Neuronal stem cell (in vitro differentiated cells): ENCODE measurements at places on chromosomes 16 and 17.

DNA sequence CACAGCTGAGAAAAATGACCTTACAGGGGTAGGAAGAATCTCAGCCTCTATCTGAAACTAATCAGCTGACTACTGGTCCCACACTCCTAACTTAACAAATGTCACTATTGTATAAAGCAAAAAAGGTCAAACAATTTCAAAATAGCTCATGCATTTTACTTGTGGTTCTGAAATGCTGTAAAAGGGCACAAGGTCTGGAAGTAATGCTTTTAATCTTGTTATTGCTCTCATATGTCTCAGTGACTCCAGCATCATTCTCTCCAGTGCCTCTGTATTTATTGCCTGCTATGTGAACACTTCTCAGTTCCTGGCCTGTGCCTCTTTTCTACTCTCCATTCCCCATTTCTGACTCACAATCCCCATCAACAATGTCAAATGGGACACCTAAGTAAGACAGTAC, 937.7 kb downstream of the CDH11 start:
- no peak overlapping the region for H3K27ac ChIP-seq
- H3K36me3 ChIP-seq: no peaks in the 10 kb centered on the region
- no peaks in the 10 kb centered on the region for H3K4me1 ChIP-seq
- H3K4me3 ChIP-seq: no peak overlapping the region
- DNase-seq: no peak
- no peaks in the 10 kb centered on the region for H3K27me3 ChIP-seq

DNA sequence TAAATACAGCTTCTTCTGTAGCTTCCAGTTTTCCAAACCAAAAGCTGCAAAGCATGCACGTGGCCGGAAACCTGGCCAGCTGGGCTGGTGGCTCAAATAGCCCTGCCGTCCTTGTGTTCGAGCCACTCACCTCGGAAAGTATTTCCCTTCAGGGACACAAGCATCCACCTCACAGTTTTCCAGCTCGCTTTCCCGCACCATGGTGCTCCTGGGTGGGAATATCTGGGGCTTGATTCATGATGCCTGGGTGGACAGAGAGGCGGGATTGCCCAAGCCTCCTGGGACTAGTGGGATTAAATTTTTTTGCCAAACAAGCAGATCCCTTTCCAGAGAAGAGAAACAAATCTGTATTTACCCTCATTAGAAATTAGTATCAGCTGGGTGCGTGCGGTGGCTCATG, 7.1 kb upstream of the MVD start:
- peaks cover 2% of the 10 kb centered on the region for H3K4me1 ChIP-seq
- peaks cover 2% of the 10 kb centered on the region for H3K36me3 ChIP-seq
- no peak overlapping the region for H3K4me3 ChIP-seq
- H3K27me3 ChIP-seq: no peaks in the 10 kb centered on the region

GRCh38 chr17:72774236-72774635, 318.3 kb downstream of the SLC39A11 start:
- no peak overlapping the region for H3K4me3 ChIP-seq
- no peaks in the 10 kb centered on the region for H3K36me3 ChIP-seq
- no peaks in the 10 kb centered on the region for H3K27me3 ChIP-seq
- H3K4me1 ChIP-seq: no peaks in the 10 kb centered on the region
- no peak overlapping the region for H3K27ac ChIP-seq

GRCh38 chr16:3675601-3676130, 21.2 kb downstream of the DNASE1 start:
- H3K27ac ChIP-seq: no peak overlapping the region
- peaks cover 61% of the 10 kb centered on the region for H3K36me3 ChIP-seq
- H3K27me3 ChIP-seq: no peaks in the 10 kb centered on the region
- H3K4me1 ChIP-seq: peaks cover 6% of the 10 kb centered on the region

DNA sequence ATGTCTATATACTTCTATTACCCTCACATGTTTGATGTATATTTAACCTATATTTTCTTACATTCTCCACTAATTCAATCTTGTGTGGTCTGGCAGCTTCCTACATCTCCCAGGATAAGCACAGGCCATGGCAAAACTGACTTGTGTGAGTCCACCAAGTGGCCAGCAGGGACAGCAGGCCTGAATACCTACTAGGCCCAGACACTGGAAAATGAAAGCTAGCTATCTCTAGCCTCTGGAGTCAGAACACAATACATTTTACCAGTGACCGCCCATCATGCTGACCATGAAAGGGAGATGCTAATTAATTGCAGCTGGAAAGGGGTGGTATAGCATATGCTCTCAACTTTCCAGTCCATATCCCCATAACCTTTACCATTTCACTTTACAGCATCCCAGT, 132.3 kb downstream of the PCTP start:
- no peak for DNase-seq
- no peak overlapping the region for H3K4me3 ChIP-seq
- H3K27me3 ChIP-seq: no peaks in the 10 kb centered on the region
- H3K27ac ChIP-seq: no peak overlapping the region
- no peaks in the 10 kb centered on the region for H3K4me1 ChIP-seq
- no peaks in the 10 kb centered on the region for H3K36me3 ChIP-seq

DNA sequence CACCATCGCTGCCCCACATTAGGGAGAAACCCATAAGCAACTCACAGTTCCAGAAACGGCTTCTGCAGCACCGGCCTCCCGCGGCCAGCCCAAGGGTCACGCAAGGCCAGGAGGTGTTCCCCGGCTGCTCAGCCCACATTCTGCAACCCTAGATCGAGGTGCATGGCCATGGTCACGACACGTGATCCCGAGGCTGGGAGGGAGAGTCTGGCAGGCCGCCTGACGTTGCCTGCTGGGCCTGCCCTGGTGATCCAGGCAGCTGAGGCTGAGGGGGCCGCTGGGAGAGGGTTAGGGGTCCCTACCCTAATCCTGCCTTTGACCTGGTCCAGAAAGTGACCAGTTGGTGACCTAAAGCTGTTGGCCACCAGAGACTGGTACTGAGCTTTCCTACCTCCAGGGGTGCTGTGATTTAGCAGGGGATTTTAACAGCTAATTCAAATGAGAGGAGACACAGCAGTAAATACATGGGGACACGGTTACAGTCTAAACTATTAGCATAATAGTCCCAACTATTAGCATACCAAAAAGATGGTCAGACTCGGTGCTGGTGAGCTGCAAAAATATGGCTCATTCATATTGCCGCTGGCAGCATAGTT, 97.4 kb upstream of the CIBAR2 start:
- H3K27ac ChIP-seq: no peak overlapping the region
- no peaks in the 10 kb centered on the region for H3K36me3 ChIP-seq
- H3K4me3 ChIP-seq: no peak overlapping the region
- no peaks in the 10 kb centered on the region for H3K27me3 ChIP-seq
- peaks cover 18% of the 10 kb centered on the region for H3K4me1 ChIP-seq
- no peak for DNase-seq

- H3K27me3 ChIP-seq: no peaks in the 10 kb centered on the region
- no peaks in the 10 kb centered on the region for H3K4me1 ChIP-seq
- no peak for DNase-seq
- H3K27ac ChIP-seq: no peak overlapping the region
Measured at GRCh38 chr16:87834005-87834667, 35.2 kb downstream of the SLC7A5 start.

GRCh38 chr16:73233846-73234424, 186.0 kb upstream of the ZFHX3 start:
- no peaks in the 10 kb centered on the region for H3K36me3 ChIP-seq
- no peak overlapping the region for H3K27ac ChIP-seq
- no peak for DNase-seq
- peaks cover 8% of the 10 kb centered on the region for H3K4me1 ChIP-seq

GRCh38 chr16:2523801-2524231, 3.6 kb downstream of the AMDHD2 start:
- no peaks in the 10 kb centered on the region for H3K4me1 ChIP-seq
- no peak overlapping the region for H3K27ac ChIP-seq
- H3K27me3 ChIP-seq: no peaks in the 10 kb centered on the region
- no peak for DNase-seq

DNA sequence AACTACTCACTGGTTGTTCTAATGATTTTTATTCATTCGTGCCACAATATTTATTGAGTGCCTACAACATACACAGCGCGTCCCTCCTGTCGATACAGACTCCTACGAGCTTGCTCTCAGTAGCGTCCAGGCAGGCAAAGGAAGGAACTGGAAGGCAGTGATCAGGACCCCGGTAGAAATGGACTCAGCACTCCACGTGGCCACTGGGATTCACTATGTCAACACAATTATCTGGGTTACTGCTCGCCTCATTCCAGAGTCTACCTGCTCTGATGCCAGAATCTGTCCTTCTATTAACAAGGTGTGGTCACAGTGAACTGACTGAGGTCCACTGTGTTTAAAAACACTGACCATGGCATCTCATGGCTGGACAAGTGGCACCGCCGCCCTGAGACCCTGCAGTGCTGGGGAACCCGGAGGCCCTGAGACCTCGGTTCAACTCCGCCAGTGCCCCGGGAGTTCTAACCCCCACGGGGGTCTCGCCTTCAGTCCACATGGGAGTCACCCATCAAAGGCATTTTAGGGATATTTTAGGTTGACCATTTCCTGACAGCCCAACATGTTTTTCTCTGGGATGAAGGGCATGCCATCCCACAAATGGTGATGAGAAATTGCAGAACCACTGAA, 71.4 kb downstream of the ZFHX3 start:
- H3K27me3 ChIP-seq: no peaks in the 10 kb centered on the region
- no peak overlapping the region for H3K27ac ChIP-seq
- H3K4me3 ChIP-seq: no peak overlapping the region
- no peaks in the 10 kb centered on the region for H3K4me1 ChIP-seq
- DNase-seq: no peak

DNA sequence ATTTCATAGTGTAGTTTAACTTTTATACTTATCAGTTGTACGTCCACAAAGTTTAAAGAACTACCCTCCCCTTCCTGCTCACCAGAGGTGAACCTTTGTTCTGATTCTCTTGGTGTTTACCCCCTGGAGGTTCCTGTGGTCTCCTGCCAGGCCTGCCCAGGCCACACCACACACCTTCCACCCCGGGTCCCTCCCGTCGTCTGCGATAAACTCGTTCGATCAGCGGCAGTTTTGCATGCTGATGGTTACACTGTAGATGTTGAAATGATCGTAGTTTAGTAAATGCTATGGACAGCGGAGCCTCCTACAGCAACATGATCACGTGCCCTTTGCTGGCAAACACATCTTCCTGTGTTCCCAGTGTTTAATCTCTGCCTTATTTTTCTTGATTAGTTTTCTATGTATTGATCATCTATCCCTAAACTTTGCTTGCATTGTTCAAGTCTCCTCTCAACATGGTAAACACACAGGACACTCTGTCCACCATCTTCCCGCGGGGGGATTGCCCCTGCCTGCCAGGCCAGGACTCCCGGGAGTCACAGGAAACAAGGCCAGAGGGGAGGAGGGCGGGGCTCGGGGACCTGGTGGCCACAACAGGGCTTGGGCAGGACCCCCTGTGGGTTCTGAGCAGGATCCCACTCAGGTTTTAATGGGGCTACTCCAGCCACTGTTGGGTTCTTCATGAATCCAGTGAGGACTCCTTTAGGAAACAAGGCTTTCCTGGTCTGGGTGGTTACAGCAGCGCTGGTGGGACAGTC, 2.8 kb upstream of the ACSF3 start:
- no peaks in the 10 kb centered on the region for H3K36me3 ChIP-seq
- peaks cover 8% of the 10 kb centered on the region for H3K4me1 ChIP-seq
- no peak overlapping the region for H3K27ac ChIP-seq

GRCh38 chr17:68034452-68034776, 1.1 kb upstream of the KPNA2 start:
- H3K27me3 ChIP-seq: no peaks in the 10 kb centered on the region
- peak overlapping the region; percentile 18 for H3K4me3 ChIP-seq
- peaks cover 6% of the 10 kb centered on the region for H3K4me1 ChIP-seq
- peaks cover 17% of the 10 kb centered on the region for H3K36me3 ChIP-seq
- H3K27ac ChIP-seq: peak overlapping the region; percentile 47
- DNase-seq: no peak

DNA sequence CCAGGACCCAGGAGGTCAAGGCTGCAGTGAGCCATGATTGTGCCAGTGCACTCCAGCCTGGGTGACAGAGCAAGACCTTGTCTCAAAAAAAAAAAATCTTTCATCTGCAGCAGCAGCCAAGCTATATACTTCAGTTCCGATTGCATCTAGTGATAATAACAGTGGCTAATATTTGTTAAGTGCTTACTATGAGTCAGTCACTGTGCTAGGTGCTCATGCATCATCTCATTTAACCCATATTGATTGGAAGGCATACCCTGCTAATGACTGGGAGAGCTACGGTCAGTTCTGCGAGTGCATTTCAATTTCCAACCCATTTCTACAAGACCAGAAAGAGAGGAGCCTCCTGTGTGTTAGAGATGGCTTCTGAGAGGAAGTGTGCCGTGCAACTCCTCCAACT, 7.7 kb upstream of the TUBG2 start:
- no peak overlapping the region for H3K27ac ChIP-seq
- no peaks in the 10 kb centered on the region for H3K27me3 ChIP-seq
- H3K4me3 ChIP-seq: no peak overlapping the region
- H3K36me3 ChIP-seq: no peaks in the 10 kb centered on the region
- H3K4me1 ChIP-seq: no peaks in the 10 kb centered on the region
- DNase-seq: no peak

- no peak for DNase-seq
- no peaks in the 10 kb centered on the region for H3K36me3 ChIP-seq
- H3K4me3 ChIP-seq: no peak overlapping the region
- H3K27ac ChIP-seq: no peak overlapping the region
- H3K4me1 ChIP-seq: no peaks in the 10 kb centered on the region
Measured at GRCh38 chr17:33284022-33284421, 9.1 kb downstream of the ASIC2 start.

- no peaks in the 10 kb centered on the region for H3K27me3 ChIP-seq
- no peak for DNase-seq
- no peak overlapping the region for H3K27ac ChIP-seq
- no peak overlapping the region for H3K4me3 ChIP-seq
- H3K36me3 ChIP-seq: peaks cover 9% of the 10 kb centered on the region
Measured at GRCh38 chr17:17579691-17580090, 11.8 kb downstream of the PEMT start.

GRCh38 chr17:28616281-28616680, 2.3 kb upstream of the RSKR start:
- DNase-seq: no peak
- H3K4me1 ChIP-seq: peaks cover 2% of the 10 kb centered on the region
- H3K27ac ChIP-seq: no peak overlapping the region
- H3K27me3 ChIP-seq: no peaks in the 10 kb centered on the region
- H3K4me3 ChIP-seq: no peak overlapping the region

DNA sequence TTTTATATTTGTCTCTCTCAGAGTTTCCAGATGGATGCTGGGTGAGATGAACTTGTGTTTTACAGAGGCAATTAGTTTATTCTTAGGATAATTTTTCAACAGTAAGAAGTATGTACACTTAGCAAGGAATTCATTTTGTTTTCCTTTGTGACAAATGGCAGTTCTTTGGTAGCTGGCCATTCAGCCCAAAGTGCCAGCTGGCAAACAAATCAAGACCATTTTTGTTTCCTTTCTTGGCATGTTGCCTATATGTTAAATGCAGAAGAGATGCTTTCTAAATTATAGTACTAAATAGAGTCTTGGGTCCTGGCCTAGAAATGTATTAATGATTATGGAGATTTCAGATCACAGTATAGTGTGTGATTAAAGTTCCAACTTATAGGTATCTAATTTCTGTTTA, 337.1 kb downstream of the CNTNAP4 start:
- H3K27me3 ChIP-seq: no peaks in the 10 kb centered on the region
- H3K27ac ChIP-seq: no peak overlapping the region
- no peak for DNase-seq
- no peaks in the 10 kb centered on the region for H3K4me1 ChIP-seq

- no peak overlapping the region for H3K4me3 ChIP-seq
- DNase-seq: no peak
- H3K27me3 ChIP-seq: no peaks in the 10 kb centered on the region
- H3K4me1 ChIP-seq: no peaks in the 10 kb centered on the region
Measured at GRCh38 chr16:64962786-64963185, 159.1 kb downstream of the CDH11 start.
